Cardiac muscle cell (in vitro differentiated cells and primary cell): ENCODE measurements at places on chromosomes 16 and 17.

- peaks cover 20% of the 10 kb centered on the region for H3K4me1 ChIP-seq
- DNase-seq: no peak
- H3K4me3 ChIP-seq: no peak overlapping the region
- H3K27me3 ChIP-seq: peaks cover under 1% of the 10 kb centered on the region
- no peaks in the 10 kb centered on the region for H3K36me3 ChIP-seq
These were observed 5.4 kb downstream of the SLC47A1 start for GRCh38 chr17:19539040-19539399.

DNA sequence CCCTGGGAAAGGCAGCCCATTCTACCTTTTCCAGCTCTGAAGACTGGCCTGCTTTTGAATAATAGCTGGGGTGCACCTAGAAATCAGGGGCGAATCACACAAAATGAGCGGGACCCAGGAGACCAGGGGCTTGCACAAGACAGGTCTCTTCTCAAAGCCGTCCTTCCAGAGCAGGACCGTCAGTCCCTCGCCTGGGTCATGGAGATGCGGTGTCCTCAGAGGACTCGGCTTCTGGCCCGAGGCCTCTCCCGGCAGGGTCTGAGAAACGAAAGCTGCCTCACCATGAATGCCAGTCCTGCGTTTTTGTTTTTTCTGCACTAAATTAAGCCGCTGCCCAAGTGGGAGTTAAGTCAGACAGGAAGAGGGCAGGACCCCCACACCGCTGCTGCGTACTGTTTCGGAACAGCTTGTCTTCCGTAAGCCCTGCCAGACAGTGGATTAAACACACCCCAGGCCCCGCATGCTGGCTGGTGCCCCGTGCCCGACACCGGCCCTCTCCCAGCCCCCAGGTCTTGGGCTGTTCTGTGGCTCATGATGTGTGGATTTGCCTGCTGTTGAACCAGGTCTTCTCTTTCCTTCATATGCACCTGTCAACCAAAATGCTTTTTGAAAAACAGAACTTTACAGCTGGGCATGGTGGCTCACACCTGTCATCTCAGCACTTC is 142.1 kb upstream of the RPH3AL start:
- H3K27ac ChIP-seq: no peak overlapping the region
- DNase-seq: no peak
- H3K4me1 ChIP-seq: no peaks in the 10 kb centered on the region
- H3K27me3 ChIP-seq: peaks cover 32% of the 10 kb centered on the region

DNA sequence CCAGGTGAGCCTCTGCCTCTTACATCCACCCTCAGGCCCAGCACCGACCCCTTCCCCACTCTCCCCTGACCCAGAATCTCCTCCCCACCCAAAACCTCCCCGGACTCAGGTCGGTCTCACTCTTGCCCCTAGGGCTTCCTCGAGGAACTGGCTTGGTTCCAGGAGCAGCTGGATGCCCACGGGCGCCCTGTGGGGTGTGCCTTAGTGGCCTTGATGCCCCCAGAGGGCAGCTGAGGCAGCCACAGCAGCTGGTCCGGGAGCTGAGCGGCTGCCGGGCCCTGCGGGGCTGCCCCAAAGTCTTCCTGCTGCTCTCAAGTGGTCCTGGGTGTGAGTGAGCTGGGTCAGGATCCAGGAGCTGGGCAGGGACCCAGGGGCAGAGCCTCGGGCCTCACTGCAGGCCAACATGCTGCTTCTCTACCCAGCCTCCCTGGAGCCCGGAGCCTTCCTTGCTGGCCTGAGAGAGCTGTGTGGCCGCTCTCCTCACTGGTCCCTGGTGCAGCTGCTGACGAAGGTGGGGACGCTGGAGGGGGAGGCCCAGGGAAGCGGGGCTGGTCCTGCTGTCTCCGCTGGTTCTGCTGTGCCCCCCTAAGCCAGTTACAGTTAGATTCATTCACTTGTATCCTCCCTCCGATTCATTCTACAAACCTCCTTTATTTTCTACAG is 9.6 kb downstream of the ZNF213 start:
- no peaks in the 10 kb centered on the region for H3K36me3 ChIP-seq
- H3K27ac ChIP-seq: no peak overlapping the region
- DNase-seq: no peak
- no peak overlapping the region for H3K4me3 ChIP-seq

- peaks cover 12% of the 10 kb centered on the region for H3K36me3 ChIP-seq
- no peaks in the 10 kb centered on the region for H3K27me3 ChIP-seq
- H3K4me1 ChIP-seq: peaks cover 4% of the 10 kb centered on the region
- H3K4me3 ChIP-seq: peak within 1 kb of the TSS; percentile 49
These were observed at the start of gene NUDT16L1 for GRCh38 chr16:4693296-4693955. Gene NUDT16L1, plus strand, starts transcription at chr16:4693562. Its CDS starts 165 bp downstream, at chr16:4693727.

DNA sequence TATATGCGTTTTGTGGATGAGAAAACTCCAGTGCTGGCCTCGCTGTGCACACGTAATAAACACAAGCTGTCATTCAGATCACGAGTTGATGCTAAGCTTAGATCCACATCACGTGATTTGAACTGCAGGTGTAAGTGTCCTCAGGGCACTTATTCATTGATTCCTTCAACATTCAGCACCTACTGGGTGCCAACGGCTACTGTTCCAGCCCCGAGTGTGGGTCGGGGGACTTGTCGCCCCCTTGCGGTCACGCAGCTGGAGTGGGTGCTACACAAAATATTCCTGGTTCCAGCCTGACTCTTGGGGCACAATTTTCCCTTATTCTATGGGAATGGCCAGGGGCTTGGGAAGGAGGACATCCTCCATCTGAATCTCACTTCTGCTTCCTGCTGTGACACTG is 29.9 kb upstream of the GINS2 start:
- peak; percentile 41 for DNase-seq
- H3K4me1 ChIP-seq: peaks cover 11% of the 10 kb centered on the region
- no peak overlapping the region for H3K4me3 ChIP-seq
- no peaks in the 10 kb centered on the region for H3K36me3 ChIP-seq
- no peak overlapping the region for H3K27ac ChIP-seq
- peaks cover 26% of the 10 kb centered on the region for H3K27me3 ChIP-seq

- DNase-seq: no peak
- H3K4me1 ChIP-seq: peaks cover 33% of the 10 kb centered on the region
These were observed 45.0 kb downstream of the TBC1D16 start for GRCh38 chr17:79990704-79991103.

GRCh38 chr17:9355846-9356245 is 219.8 kb downstream of the STX8 start:
- DNase-seq: no peak
- no peaks in the 10 kb centered on the region for H3K27me3 ChIP-seq
- H3K36me3 ChIP-seq: no peaks in the 10 kb centered on the region
- no peak overlapping the region for H3K27ac ChIP-seq
- no peak overlapping the region for H3K4me3 ChIP-seq

- H3K36me3 ChIP-seq: no peaks in the 10 kb centered on the region
- DNase-seq: no peak
- peaks cover 5% of the 10 kb centered on the region for H3K27me3 ChIP-seq
- no peak overlapping the region for H3K27ac ChIP-seq
- H3K4me1 ChIP-seq: no peaks in the 10 kb centered on the region
- H3K4me3 ChIP-seq: no peak overlapping the region
These were observed 219.7 kb downstream of the IRF8 start for GRCh38 chr16:86118467-86119307.

DNA sequence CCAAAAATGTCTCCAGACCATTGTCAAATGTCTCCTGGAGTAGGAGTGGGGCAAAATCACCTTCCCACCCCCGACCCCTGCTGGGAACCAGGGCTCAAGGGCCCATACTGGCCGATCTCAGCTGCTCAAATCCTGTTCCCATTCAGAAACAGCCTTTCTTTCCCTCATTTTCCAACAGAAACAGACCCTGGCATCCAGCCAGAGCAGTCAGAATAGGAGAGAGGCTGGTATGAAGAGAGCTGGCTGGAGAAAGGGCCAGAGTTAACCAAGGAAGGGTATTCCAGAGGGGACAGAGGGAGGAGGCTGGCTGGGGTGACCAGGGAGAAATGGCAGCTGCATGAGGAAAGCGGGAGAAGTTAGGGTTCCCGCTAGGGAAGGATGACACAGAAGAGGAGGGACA is 199.1 kb downstream of the XYLT1 start:
- peak; percentile 36 for DNase-seq
- no peaks in the 10 kb centered on the region for H3K36me3 ChIP-seq
- H3K27ac ChIP-seq: peak overlapping the region; percentile 69
- H3K4me1 ChIP-seq: peaks cover 12% of the 10 kb centered on the region
- no peaks in the 10 kb centered on the region for H3K27me3 ChIP-seq
